ENCODE measurements at places on chromosomes 12 and 14.

DNA sequence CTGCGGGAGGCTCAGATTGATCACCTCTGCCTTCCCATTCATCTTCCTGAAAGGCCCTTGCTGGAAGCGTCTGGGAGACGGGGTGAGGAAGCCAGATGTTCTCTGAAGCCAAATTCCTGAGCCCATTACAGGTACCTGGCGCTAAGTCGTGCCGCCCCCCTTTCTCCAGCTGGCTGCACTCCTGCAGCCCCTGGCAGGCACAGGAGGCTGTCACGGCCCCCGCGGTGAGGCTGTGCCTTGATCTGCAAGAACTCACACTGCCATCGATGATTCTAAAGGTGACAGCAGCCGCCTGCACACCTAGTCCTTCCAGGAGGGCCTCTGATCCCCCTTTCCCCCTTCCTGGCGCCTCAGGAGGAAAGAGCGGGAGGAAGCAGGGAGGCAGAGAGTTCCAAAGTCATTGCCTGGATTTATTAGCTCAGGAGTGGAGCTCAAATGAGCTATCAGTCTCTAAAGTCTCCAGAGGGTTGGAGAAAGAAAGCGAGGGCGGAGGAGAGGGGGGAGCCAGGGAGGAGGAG, 106.9 kb downstream of the RFLNA start:
- DNase-seq: no peak

GRCh38 chr12:65415826-65416225, 137.3 kb downstream of the MSRB3 start:
- no peak for DNase-seq

GRCh38 chr14:31138301-31138700, 69.3 kb downstream of the HECTD1 start:
- no peak for DNase-seq

DNA sequence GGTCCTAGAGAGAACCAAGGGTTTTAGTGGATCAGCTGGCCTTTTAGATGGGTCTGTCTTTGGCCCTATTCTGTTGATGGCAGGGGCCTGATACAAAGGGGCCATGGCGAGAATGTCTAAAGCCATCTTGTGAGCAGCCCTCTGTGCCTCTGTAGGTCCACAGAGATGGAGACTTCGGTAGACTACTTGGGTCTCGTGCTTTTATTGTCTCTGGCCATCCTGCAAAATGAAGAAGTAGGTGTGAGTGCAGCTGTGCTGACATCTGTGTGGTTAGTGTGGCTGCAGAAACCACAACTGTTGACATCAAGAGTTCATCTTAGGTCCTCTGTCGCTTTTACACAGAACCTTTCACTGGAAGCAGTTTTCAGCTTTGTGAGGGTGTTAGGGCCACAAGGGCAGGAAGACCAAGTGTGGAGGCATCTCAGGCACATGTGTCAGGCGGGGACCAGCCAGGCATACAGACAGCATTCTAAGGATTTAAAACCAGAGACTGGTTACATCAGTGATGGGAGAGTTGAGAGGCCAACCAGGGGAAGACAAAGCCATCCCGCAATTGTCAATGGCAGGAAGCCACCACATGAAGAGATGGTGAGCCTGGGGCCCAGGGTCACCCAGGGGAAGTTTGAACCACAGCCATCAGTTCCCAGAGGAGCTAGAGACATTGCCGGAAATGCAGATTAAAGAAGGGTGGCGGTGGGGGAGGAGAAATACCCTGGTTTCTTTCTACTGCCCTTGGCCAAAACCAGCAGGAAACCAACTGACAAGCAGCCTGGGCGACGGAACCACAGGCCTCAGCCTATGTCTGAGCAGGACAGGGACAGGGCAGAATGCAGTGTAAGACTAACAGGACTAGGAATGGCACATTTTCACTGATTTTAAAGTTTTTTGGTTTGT, 13.0 kb upstream of the TPCN1 start:
- DNase-seq: peak; percentile 80

- no peak for DNase-seq
These were observed 24.6 kb downstream of the EXOC5 start for GRCh38 chr14:57244106-57244505.

GRCh38 chr14:70882776-70883492, 24.3 kb upstream of the PCNX1 start:
- no peak for DNase-seq

All from CD4-positive, alpha-beta T cell treated with Interleukin-1 beta for 1 hour (primary cell).